ENCODE measurements at places on chromosomes 6 and 20.

- no peak for DNase-seq
These were observed 102.7 kb upstream of the SASH1 start for GRCh38 chr6:148239801-148240460.

GRCh38 chr6:5468586-5468985, 207.3 kb downstream of the FARS2 start:
- no peak for DNase-seq

- no peak for DNase-seq
These were observed 166.4 kb downstream of the CD24 start for GRCh38 chr6:106807947-106808611.

- no peak for DNase-seq
These were observed 21.5 kb downstream of the LAMA4 start for GRCh38 chr6:112232845-112233256.

DNA sequence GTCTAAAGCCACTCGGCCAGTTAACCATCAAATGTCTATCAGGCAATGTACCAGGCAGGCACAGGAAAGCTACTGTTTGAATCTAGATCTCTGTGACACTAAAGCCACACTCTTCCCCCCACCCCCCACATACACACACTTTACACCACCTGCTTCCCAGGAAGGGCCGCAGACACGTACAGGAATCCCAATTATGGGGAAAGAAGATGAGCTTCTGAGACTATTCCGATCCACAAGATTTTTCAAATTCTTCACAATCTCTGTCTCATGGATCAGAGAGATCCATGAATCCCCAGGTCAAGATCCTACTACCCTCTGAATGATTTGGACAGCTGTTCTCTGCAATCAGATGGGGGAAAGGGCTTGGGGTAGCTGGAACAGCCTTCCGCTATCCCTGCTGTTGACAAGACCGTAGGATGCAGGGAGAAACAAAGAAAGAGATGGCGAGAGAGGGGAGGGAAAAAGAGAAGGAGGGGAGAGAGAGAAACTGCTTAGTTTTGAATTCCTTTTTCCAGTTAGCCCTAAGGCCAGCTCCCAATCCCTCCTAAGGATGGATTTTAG, 25.4 kb upstream of the RIMS4 start:
- DNase-seq = no peak
